ENCODE measurements at places on chromosomes 13 and 19. TPM values are rescaled to one million over a fixed set of nuclear protein-coding genes. Genes with fewer than 3 reads are reported as not detected.

Gene PEAK3
- total RNA-seq, result not detected

Gene PABPC3
- 0.04 TPM for total RNA-seq

DNA sequence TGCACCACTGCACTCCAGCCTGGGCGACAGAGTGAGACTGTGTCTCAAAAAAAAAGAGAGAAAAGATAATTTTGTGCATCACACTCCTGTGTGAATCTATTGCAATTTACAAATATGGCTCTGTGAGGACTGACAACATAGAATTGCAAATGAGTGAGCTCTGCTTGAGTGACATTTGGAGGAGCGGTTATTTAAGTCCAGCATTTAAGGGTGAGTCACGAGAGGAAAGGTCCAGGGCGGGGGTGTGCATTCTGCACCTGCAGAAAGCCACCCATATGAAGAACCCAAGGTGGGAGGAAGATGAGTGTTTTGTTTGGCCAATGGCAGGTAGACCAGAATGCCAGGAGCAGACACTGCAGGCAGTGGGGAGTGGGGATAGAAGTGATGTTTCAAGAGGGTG is 58.5 kb downstream of the DGKH start:
- no peak for DNase-seq

Gene EXOSC5
- total RNA-seq, result 24.5 TPM

DNA sequence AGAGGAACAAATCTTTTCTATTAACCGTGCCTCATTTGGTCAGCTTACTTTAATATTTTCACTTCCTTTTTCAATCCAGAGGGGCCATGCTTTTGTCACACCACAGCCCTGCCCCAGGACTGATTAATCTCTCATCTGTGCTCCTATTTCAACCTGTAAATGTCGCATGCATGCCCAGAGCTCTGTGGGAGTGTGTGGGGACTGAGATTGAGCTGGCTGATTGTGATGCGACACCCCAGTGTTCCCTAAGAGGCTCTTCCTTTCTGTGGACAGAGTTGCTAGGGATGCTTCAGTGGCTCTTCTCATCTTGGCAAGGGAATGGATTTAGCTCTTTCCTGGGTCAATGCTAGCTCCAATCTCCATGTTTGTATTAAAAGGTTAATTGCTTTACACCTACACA is 249.6 kb downstream of the TDRD3 start:
- DNase-seq, result no peak

GRCh38 chr13:49693191-49693733 is 2.0 kb upstream of the EBPL start:
- DNase-seq, result peak; percentile 13

Gene ZNF575
- total RNA-seq, result 1.8 TPM

- no peak for DNase-seq
These were observed 9.6 kb downstream of the CPT1C start for GRCh38 chr19:49700563-49700962.

DNA sequence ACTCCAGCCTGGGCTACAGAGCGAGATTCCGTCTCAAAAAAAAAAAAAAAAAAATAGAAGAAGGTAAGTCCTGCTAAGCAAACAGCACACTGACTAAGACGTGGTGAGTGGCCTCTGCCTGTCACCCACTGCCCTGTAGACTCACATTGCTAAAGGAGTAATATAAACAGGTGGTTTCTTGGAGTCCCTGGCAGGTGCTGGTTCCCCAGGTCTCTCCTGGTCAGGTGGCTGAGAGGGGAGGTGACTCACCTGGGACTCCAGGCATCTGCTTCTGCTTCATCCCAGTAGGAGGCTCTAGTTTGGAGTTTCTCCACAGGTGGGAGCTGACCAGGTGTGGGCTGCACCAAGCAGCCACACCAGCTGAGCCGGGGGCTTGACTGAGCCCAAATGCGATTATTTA is at the start of gene OR10H1:
OR10H1 (minus strand) TSS at position 359 of the 400 bp plus-strand sequence. CDS start 7,627 bp downstream, outside the sequence.
- no peak for DNase-seq

DNA sequence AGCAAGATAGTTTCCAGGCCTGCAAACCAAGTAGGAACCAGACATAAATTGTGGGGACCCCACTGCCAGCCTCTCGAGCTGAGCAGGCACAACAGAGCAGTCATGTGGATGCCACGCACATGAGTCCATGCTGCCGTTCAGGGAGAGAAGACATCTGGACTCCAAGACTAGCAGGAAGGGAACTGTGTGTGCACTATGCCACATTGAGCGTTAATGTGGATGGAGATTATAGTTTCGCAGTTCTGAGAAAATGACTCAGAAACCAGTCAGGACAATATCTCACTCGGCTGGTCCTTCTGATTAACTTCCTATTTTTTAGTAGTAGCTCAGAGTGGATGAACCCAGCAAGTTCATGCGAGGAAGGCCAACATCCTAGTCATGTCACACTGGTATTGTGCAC is 124.9 kb downstream of the CRYL1 start:
- no peak for DNase-seq

GRCh38 chr13:32883474-32883873 is 132.7 kb upstream of the KL start:
- peak; percentile 62 for DNase-seq

DNA sequence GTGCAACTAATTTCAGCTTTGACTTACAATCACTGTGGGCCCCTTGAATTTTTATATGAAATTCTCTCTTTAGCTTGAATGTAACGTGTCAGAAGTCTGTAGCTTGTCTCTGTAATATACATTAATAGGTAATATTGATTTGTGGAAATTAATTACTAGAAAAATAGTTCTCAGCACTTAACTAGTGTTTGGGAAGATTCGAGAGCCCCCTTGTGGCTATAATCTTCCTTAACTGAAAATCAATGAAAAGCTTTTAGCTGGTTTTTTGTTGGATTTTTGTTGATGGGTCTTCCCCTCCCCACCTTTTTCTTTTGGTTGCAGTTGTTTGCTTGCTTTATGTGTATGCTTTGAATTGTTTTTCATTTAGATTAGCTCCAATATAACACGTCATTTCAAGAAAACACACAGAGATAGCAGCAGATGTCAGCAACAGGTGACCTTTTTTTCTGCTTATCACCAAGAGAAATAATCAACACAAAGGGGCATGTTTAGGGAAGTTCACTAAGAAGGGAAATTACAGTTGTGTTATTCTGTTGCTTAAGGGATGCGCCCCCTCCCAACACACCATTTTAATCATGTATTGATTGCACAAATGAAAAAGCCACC is 176.8 kb downstream of the OXGR1 start:
- DNase-seq, result peak; percentile 31

Measured in cardiac muscle cell (in vitro differentiated cells and primary cell).